ENCODE measurements at places on chromosomes 12 and 14.
A peak's percentile ranks its signal among the peaks of the same experiment; 100 is the strongest.

GRCh38 chr14:24576182-24576581, at the start of gene CTSG:
CTSG (minus strand) TSS chr14:24576250; CDS start chr14:24576223, 27 bp downstream.
- no peak for DNase-seq

GRCh38 chr12:81221681-81222080, 143.8 kb downstream of the ACSS3 start:
- no peak for DNase-seq

DNA sequence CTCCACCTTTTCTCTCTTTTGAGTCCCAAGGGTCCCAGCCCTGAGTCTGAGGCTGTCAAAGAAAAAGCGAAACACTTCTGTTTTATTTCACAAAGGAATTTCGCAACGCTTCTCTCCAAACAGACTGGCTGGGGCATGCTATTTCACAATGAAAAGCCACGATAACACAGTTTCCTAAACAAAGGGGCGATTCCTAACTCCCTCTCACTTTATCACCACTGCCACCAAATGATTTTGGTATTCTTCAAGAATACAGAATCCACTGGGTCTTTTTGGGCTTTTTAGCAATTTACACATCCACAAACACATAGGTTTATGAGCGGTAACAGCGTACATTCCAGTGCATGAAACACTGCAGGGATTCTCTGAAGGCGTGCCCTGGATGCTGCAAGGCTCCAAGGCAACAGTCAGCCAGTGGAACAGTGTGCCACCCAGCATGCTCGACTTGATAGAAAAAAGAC, 161.2 kb downstream of the DAD1 start:
- no peak for DNase-seq

DNA sequence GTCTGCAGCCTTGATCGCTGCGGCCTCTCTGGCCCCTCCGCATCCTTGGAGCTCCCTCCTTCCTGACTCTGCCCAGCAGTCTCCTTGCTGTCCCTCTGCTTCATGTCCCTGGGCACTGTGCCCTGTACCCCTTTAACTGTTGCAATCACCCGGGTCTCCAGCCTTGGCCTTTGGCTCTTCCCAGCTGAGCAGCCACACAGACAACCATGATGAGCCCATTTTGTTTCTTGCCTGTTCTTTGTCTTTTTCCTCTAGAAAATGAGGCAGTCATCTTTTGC, 40.6 kb upstream of the MEG3 start:
- DNase-seq, result no peak

- DNase-seq, result no peak
These were observed 7.1 kb upstream of the ZDHHC22 start for GRCh38 chr14:77148510-77149231.

- peak; percentile 12 for DNase-seq
These were observed at the start of gene CNTN1 for GRCh38 chr12:40691913-40692764. CNTN1 (plus strand) TSS chr12:40692439.

- DNase-seq, result no peak
These were observed 553.1 kb downstream of the DIO2 start for GRCh38 chr14:79658221-79658620.

GRCh38 chr12:103138538-103138937, 181.1 kb downstream of the ASCL1 start:
- no peak for DNase-seq

DNA sequence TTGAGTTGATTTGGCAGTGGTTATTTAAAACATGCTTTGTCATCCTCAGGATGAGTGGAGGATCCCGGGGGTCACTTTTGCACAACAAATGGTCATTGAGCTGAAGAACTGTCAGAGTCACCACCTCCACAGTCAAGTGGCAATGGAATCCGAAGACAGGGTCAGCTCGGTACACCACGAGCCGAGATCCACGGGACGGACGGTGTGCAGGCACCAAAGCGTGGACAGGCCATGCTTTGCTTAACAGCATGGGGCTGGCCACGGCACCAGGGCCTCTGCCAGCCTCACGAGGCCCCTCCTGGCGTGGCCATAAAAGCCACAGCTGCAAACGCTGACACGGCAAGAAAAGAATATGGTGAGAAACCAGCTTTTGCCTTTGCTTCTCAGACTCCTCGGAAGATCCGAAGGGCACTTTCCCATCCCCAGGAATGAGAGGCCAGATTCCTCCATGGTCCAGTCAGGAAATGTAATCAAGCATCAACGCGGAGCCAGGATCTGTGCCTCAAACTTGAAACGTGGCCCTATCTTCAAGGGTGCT, 152.2 kb upstream of the DIO3 start:
- DNase-seq, result no peak

- DNase-seq, result no peak
These were observed 171.8 kb downstream of the DUSP6 start for GRCh38 chr12:89180496-89180895.

DNA sequence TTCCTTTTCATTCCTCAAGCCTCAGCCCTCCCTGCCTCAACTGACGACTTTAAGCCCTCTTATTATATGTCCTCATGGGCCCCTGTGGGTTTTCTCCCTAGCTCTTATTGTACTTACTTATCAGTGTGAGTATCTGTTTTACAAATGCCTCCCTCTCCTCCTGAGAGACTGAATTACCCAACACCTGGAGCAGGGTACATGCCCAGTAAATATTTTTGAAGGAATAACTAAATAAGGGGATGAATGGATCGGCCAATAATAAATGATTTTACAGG, 95.8 kb upstream of the SLC35F4 start:
- DNase-seq, result no peak

GRCh38 chr12:68425998-68426397, 93.8 kb upstream of the MDM1 start:
- no peak for DNase-seq

- no peak for DNase-seq
These were observed 17.1 kb upstream of the NEK9 start for GRCh38 chr14:75143761-75144527.

GRCh38 chr12:1047898-1048660, 57.1 kb downstream of the ERC1 start:
- no peak for DNase-seq

- no peak for DNase-seq
These were observed 115.4 kb downstream of the ESR2 start for GRCh38 chr14:64178814-64179213.

DNA sequence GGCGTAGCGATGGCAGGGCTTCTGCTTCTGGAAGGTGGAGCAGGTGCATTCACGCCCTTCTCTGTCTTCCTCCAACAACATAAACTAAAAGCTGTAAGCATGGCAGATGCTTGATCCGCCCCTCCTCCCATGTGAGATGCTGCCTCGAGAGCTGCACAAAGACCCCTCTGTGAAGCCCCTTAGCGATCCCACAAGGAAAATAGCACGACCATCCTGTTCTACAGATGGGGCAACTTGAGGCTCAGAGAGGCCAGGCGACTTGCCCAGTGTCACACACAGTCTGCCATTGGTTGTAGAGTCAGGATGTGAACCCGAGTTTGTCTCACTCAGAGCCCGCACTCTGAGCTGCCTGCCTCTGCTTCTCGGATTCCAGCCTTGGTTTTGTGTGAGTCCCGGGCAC, 144.4 kb downstream of the SCARB1 start:
- DNase-seq, result no peak

DNA sequence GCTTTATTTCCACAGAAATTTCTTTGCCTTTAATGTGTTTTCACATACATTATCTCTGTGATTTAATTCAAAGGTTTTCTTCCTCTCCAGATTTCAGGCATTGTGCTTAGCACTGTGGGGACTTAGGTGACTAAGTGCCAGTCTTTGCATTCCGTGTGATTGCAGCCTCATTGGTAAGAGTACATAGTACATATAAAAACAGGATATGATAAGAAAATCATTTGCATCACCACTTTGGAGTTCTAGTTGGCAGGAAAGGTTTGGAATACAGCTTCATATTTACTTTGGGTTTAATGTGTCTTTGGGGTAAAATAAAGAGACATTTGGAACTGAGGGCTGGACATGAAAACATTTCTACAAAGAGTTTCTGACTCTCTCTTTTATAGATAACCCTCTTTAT, 37.8 kb upstream of the C12orf75 start:
- no peak for DNase-seq

DNA sequence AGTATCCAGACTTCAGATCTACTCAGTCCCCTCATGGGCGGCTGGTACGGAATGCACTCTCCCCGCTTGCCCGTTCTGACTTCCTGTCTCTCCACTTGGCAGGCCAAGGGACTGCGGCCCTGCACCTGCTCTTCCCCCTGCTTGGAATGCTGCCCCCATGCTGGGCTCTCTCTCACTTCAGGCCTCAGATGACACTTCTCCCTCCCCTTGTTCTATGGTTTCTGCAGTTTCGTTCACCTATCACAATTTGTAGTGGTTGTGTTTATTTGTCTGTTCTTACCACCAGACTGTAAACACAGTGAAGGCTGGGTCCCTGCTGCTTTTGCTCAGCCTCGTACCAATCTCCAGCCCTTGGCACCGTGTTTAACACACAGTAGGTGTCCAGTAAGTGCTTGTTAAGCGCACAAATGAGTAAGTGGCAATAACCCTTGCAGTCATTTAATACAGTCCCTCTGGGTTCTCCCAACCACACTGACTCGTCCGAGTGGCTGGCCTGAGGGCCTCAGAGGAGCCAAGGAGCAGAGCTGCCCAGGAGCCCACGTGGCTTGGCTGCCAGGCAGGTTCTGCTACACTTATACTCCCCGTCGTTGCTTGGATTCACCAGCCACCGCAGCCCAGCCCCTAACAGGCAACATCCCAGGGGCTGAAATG, 11.8 kb downstream of the SLC6A12 start:
- no peak for DNase-seq

Measured in cortex of kidney (tissue), 1 donor.